ENCODE measurements at places on chromosomes 5 and 9.
A peak's percentile ranks its signal among the peaks of the same experiment; 100 is the strongest.

GRCh38 chr5:380701-381309, 59.3 kb downstream of the AHRR start:
- DNase-seq: no peak

GRCh38 chr5:113612060-113612496, 98.6 kb downstream of the YTHDC2 start:
- DNase-seq: peak; percentile 42

- no peak for DNase-seq
Measured at GRCh38 chr9:9142001-9142400, 1342.4 kb upstream of the DMAC1 start.

DNA sequence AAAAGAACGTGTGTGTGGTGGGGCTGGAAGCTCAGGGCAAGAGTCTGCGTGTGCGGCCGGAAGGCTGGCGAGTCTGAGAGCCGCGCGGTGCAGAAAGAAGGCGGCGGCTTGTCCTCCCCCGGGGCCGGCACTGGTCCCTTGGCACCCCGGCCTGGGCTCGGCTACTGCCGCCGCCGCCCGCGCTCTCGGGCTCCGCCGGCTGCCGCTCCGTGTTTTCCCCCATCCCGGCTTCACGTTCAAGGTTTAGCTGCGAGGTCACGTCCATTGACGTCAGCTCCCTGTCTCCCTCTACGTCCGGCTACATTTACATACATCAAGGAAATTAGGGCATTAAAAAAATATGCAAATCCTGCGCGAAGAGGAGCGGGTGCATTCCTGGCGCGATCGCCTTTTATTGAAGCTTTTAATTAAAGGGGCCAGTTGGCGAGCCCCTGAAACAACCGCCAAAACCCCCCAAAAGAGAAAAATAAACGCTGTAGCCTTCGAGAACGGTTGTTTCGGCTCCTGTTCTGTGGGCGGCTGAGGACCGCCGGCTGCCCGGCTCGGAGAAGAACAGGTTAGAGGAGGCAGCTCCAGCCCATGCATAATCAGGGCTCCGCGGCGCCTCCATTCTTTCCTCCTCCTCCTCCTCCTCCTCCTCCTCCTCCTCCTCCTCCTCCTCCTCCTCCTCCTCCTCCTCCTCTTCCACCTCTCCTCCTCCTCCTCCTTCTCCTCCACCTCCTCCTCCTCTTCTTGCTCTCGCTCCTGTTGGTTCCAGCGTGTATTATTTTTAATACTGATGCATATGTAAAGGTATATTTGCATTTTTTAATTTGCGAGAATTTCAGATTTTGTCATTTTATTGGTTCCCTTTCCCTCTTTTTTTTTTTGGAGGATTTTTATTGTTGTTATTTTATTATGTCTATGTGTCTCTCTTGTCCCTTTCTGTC, 207.0 kb downstream of the MEF2C start:
- DNase-seq: no peak

DNA sequence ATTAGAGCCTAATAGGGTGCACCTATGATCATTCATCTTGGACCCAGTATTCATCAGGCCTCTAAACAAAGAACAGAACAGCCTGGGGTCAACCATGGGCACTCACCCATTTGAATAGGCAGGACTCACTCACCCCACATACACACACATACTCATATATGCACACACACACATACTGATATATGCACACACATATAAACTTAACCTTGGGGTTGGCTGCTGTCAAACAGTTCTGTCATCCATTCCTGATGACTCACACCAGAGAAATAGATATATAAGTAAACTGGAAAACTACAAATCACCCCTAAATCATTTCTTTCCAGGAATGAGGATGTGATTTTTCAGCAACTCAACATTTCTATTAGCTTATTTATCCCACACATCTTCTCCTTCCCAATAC, 51.3 kb downstream of the ARL15 start:
- DNase-seq: peak; percentile 4

- DNase-seq: no peak
Measured at GRCh38 chr9:136198605-136199083, 6.3 kb downstream of the LHX3 start.
